ENCODE measurements at places on chromosomes 6 and 20.

DNA sequence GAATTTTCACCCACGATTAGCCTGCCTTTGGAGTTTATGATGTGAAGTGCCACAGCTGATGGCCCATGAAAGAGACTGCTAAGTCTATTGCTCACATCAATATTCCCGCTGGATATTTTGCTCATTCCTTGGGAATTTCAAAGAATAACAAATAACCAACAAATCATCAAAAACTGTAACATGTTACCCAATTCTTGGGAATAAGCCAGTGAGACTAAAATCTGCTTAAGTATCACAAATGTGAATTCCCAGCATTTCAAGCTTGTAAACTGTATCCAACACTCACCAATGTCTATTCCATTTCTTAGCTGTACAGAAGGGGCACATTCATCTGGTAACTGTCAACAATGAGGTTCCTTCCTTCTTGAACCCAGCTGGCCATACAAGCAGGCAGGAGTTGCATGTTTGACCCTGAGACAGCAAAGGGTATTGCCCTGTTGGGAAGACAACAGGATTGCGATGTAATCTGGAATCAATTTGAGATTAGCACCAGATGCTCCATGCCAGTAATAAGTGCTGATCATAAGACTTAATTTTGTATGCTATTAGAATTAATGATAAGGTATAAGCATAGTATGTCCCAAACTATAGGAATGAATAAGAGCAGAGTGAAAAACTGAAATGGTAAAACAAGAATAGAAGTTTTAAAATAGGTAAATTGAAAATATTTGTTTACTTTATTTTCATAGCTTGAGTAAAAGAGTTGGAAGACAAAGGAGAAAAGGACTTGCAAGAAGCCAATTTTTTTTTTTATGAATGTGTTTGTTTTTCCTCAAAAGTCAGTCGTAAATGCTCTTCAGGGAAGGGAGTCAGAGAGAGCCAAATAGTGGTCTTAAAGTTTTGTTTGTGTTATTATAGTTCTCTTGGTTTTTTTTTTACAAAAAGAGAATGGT lies 58.8 kb downstream of the RSPO3 start:
- peak; percentile 77 for DNase-seq

GRCh38 chr6:119182216-119182803 lies 103.8 kb upstream of the FAM184A start:
- no peak for DNase-seq

GRCh38 chr6:108395297-108395696 lies 100.4 kb downstream of the AFG1L start:
- DNase-seq: no peak

DNA sequence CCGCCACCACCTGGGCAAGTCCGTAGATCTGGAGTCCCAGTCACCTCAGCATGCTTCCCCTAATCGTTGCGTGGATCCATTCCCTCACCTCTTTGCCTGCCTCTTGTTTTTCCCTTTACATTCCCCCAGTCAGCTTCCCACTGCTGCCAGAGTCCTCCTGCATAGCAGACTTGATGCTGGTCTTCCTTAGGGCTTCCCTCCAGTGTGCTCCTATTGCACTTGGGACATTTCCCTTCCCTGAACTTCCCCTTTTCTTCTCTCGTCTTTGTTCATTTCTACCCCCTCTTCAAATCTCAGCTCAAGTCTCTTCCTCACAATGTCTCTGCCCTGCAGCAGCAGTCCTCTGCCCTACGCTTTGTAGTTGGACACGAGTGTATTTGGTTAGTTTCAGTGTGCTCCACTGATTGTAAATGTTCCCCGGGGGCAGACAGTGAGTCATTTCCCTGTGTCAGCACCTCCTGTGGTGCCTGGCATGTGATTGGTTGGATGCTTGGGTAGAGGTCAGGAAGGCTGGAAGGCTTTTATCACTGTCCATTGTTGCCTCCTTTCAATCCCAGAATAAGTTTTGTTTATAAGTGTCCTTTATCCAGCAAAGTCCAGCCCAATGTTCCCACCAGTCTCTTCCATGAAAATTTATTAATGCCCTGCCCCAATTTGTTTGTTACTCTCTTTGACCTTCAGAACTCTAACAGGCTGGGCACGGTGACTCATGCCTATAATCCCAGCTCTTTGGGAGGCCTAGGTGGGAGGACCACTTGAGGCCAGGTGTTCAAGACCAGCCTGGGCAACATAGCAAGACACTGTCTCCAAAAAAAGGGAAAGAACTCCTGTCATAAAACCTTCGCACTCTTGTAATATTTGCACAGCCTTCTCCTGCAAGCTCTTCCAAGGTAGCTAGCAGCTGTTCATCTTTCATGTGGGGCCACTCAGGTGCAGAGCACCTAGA lies 38.3 kb downstream of the FAM120B start:
- peak; percentile 52 for DNase-seq

- DNase-seq: no peak
Observed at GRCh38 chr6:79838851-79839250, 108.5 kb downstream of the ELOVL4 start.

GRCh38 chr6:73027691-73028090 lies 197.6 kb downstream of the KHDC1L start:
- DNase-seq: no peak

GRCh38 chr20:11738852-11739251 lies 178.8 kb upstream of the BTBD3 start:
- no peak for DNase-seq

DNA sequence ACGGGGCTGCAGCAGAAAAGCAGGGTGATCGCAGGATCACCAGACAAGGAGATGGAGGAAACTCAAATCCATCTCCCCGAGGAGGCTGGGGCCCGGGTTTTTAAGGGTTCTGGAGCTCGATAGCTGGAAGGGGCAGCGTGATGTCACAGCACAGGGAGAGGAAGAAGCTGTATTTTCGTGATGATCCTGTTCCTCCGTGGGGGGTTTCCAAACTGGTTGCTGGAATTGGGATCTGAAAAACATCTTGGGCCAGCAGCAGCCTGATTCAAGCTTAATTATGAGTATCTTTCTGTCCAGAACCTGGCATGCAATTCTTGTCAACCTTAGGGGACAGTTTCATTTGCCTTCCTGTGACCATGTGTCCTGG lies 4.1 kb downstream of the CST7 start:
- no peak for DNase-seq

DNA sequence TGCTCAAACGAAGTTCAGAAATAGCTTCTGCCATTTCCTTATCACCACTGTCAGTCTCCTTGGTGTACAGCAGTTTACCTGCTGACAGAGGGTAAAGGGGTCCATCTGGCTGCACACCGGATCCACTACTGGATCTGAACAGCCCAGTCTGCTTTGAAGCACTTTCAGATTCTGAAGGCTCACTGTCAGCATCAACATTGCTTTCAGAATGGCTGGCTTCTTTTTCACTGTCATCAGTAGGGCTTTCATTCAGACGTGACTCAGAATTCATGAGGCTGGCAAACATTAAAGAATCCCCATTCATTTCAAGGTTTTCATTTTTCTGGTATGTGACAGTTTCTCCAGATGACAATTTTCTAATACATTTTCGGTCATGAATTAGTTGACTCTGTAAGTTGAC lies 21.0 kb upstream of the PNISR start:
- no peak for DNase-seq

DNA sequence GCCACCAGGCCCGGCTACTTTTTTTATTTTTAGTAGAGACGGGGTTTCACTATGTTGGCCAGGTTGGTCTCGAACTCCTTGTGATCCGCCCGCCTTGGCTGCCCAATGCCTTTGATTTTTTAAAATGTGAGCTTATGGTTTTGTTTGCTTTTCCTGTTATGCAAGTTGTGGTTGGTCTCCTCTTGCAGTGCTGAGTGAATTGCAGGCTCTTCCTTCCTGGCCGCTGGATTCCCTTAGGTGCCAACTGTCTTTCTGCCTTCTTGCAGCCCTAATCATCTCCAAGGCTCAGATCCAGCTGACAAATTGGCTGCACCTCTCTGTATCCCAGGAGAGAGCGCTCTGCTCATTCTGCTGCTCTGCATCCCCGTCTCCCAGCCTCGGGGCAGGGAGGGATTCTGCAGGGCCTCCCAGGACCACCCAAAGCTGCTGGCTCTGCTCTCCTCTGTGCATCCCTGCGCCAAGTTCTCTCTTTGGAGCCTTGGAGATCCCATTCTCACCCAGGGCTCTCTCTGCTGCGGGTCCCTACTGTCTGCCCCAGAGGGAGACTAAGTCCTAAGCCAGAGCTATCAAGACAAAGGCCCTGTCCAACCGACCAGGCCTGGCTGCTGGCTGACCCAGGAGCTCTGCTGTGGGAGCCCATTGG lies 14.1 kb upstream of the EMILIN3 start:
- peak; percentile 19 for DNase-seq

DNA sequence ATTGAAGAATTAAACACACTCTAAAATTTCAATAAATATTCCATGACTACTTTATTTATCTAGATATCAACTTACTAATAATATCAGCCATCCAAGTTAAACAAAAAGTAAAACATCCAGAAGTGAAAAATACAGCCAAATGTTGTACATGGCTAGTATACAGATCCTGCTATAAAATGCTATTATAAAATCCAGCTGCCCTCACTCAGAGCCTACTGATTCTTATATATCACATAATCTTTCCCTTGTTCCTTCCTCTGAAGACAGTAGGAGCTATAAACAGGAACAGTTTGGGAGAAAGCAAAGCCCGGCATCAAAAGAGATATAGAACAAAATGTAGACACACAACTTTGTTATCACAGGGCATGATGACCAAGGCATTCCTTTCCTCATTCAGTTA lies 212.9 kb downstream of the PLCB4 start:
- no peak for DNase-seq

DNA sequence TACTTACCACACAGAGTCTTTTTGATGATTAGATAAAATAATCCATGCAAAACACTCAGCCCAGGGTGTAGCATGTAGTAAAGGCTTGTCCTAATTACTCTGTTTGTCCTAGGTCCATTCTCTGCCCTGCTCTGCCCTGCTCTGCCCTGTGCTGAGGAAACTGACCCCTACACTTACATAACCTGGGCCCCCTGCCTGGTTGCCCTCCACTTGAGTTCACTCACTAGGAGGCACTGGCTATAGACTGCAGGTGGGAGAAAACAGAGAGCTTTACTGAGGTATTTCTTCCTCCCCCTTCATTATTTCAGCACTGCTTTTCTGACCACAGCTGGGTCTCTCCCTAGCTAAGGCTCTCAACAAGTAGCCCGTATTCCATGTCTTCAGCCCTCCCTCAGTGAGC lies 70.9 kb upstream of the TBX18 start:
- no peak for DNase-seq

GRCh38 chr6:90035047-90035723 lies 140.9 kb downstream of the GJA10 start:
- DNase-seq: peak; percentile 38

GRCh38 chr6:170038708-170039107 lies 252.2 kb downstream of the DLL1 start:
- DNase-seq: no peak

GRCh38 chr20:63542696-63543095 lies 4.9 kb downstream of the SRMS start:
- DNase-seq: no peak

- DNase-seq: no peak
Observed at GRCh38 chr6:85493389-85493788, 43.5 kb downstream of the NT5E start.

DNA sequence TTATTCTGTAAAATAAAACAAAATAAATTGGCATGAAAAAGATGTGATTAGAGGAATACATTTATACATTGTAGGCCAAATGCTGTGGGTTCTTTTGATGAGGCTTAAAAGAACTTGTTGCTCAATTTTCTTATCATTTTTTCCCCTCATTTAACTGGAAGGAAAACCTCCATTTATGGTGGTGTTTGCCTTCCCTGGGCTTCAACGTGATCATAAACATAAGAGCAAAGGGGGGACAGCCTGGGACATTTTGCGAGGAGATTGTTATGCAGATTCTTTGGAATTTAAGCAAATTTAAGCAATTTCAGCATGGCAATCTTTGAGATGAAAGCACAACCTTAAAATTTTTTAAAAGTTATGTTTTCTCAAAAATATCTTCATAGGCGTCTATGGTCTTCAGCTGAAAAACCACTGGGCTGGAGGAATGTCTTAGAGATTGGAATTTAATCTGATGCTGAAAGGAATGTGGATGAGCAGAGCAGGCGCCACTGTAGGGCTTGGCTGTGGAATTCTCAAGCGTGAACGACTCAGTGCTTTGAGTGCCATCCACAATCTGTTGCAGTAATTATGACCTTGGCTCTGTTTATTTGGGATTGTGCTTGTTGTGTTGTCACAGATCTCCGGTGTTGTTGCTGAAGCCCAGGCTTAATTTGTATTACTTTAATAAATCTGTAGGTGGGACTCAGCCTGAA lies 149.4 kb upstream of the MLIP start:
- DNase-seq: peak; percentile 68

GRCh38 chr6:45297320-45297719 lies 30.8 kb upstream of the RUNX2 start:
- peak; percentile 0 for DNase-seq

DNA sequence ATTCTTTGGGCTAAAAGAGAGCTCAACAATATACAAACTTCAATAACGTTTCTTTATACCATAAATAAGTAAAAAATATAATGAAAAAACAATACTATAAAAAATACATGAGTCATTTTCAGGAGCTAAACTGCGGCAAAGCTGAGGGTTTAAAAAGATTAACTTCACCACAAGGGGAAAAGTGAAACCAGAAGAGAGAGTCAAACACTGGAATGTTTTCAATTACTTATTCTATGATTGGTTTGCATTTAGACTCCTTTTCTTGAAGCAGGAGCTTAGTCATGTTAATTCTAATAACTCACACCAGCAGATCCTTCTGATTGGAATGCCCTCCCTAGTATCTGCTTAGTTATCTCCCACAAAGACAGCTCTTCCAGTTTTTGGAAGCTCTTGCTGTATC lies 627.3 kb downstream of the UTRN start:
- peak; percentile 90 for DNase-seq

DNA sequence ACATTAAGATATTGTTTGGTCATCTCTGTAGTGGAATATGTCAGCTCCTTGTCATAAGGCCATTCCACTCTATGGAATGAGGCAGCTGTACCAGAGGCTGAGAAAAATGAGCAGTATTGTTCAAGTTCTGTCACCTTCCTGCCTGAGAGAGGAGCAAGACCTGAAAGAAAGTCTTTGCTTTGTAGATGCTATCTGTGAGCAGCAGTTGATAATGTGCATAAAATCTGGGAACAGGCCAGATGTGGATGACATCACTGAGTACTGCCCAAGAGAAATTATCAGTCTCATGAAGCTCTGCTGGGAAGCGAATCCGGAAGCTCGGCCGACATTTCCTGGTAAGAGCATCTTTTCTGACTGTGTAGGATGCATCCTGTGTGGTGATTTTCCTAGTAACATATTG lies 16.8 kb downstream of the RIPK1 start:
- no peak for DNase-seq

GRCh38 chr6:68013780-68014515 lies 621.1 kb upstream of the ADGRB3 start:
- DNase-seq: no peak

DNA sequence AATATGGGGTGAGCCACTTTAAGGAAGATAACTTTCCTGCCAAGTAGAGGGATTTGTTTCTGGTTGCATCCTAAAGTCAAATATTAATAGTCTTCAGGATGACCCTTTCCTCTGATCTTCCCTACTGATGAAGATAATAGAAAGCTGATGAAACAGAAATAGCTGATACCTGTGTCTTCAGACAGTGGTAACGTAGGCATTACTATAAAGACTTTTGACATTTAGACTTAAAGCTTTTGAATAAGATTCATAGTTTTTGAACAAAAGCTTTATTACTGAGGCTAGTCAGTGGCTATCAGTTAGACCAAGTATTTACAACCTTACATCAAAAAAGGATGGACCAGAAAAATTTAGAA lies 1.4 kb downstream of the NEDD9 start:
- DNase-seq: no peak

- DNase-seq: no peak
Observed at GRCh38 chr6:133805876-133806275, 83.0 kb upstream of the TCF21 start.

GRCh38 chr20:63529180-63529860 lies 7.9 kb downstream of the PTK6 start:
- no peak for DNase-seq
